H1 (cell line): ENCODE measurements at places on chromosomes 6 and 20. TPM values are rescaled to one million over a fixed set of nuclear protein-coding genes. Genes with fewer than 3 reads are reported as not detected.

CRISP1 gene
- total RNA-seq, result not detected in 2 replicates

OR2J3 gene
- not detected in 2 replicates for total RNA-seq

LPIN3 gene
- 3.1 and 3.7 TPM in 2 replicates for total RNA-seq

CCDC167 gene
- total RNA-seq, result 11.0 TPM in 2 replicates

ZC2HC1B gene
- total RNA-seq, result not detected in 2 replicates

RAMACL gene
- 0.34 and 0.97 TPM in 2 replicates for total RNA-seq

HCRTR2 gene
- 0.19 TPM in 1 of 2 replicates, not detected in the other for total RNA-seq
